ENCODE measurements at places on chromosomes 6 and 20. TPM values are rescaled to one million over a fixed set of nuclear protein-coding genes. Genes with fewer than 3 reads are reported as not detected.

GGTLC1 gene
- not detected for total RNA-seq

DNA sequence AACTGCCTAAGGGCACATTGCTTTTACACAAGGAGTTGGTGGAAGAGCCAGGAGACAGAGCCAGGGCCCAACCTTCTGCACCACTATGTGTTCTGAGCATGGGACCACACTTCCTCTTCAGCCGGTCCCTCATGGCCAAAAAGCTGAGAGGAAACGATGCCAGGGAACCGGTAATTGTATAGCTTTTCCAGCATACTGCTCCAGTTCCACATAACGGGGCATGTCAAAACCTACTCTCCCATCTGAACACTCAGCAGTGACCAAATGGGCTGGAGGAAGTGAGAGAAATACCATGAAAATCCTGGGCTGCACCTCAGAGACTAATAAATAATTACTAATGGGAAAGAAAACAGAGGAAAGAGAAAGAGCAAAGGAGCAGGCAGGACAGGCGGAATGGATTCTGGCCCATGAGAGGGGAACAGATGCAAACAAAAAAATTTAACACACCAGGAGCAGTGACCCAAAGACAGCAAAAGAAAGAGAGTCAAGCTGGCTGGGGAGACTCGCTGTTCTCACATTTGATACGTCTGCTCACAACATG is 52.0 kb upstream of the BMP2 start:
- no peak overlapping the region for H3K4me3 ChIP-seq
- no peak overlapping the region for H3K27ac ChIP-seq
- no peak for DNase-seq
- no peaks in the 10 kb centered on the region for H3K4me1 ChIP-seq

SMOC2 gene
- total RNA-seq = 10.6 TPM

- H3K27ac ChIP-seq = no peak overlapping the region
- no peak overlapping the region for H3K4me3 ChIP-seq
- peaks cover 11% of the 10 kb centered on the region for H3K4me1 ChIP-seq
- H3K36me3 ChIP-seq = no peaks in the 10 kb centered on the region
Observed at GRCh38 chr6:38116248-38116647, 296.7 kb downstream of the ZFAND3 start.

AFDN gene
- total RNA-seq = 31.2 TPM

TMEM217 gene
- 3.3 TPM for total RNA-seq

- no peak overlapping the region for H3K4me3 ChIP-seq
- H3K4me1 ChIP-seq = peaks cover 10% of the 10 kb centered on the region
- H3K27ac ChIP-seq = no peak overlapping the region
- no peaks in the 10 kb centered on the region for H3K36me3 ChIP-seq
- no peaks in the 10 kb centered on the region for H3K27me3 ChIP-seq
Observed at GRCh38 chr6:147947521-147947920, 395.1 kb upstream of the SASH1 start.

- H3K27me3 ChIP-seq = no peaks in the 10 kb centered on the region
- no peak overlapping the region for H3K27ac ChIP-seq
- H3K4me1 ChIP-seq = no peaks in the 10 kb centered on the region
- H3K36me3 ChIP-seq = no peaks in the 10 kb centered on the region
Observed at GRCh38 chr6:161622779-161623178, 348.9 kb upstream of the AGPAT4 start.

TAGAP gene
- total RNA-seq = not detected

DNA sequence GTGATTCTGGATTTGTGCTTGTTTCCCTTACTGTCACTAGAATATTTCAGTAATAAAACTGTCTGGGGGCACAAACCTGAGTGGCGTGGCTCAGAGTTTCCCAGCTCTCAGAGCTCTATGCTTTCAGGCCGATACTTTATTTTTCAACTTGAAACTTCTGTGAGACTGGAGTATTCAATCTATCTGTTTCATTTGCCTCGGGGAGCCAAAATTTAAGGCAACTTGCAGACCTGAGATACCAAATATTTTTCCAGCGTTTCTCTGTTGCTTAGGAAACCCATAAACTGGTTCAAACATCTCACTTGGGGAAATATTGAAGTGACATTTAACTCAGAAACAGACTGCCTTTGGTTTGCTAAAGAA is 74.7 kb downstream of the SOBP start:
- peaks cover 2% of the 10 kb centered on the region for H3K27me3 ChIP-seq
- DNase-seq = no peak
- H3K4me3 ChIP-seq = no peak overlapping the region
- no peaks in the 10 kb centered on the region for H3K4me1 ChIP-seq

PTCRA gene
- not detected for total RNA-seq

UBD gene
- total RNA-seq = not detected

GRCh38 chr20:61932199-61932592 is 133.5 kb downstream of the TAF4 start:
- H3K4me1 ChIP-seq = no peaks in the 10 kb centered on the region
- H3K4me3 ChIP-seq = no peak overlapping the region
- DNase-seq = peak; percentile 81
- H3K27me3 ChIP-seq = no peaks in the 10 kb centered on the region
- H3K36me3 ChIP-seq = no peaks in the 10 kb centered on the region
- H3K27ac ChIP-seq = no peak overlapping the region

- H3K4me1 ChIP-seq = peaks cover 9% of the 10 kb centered on the region
- H3K27ac ChIP-seq = peak overlapping the region; percentile 54
- peaks cover 3% of the 10 kb centered on the region for H3K36me3 ChIP-seq
- no peaks in the 10 kb centered on the region for H3K27me3 ChIP-seq
- peak overlapping the region; percentile 95 for H3K4me3 ChIP-seq
Observed at GRCh38 chr6:118935331-118935668, 341 bp upstream of the MCM9 start.

DNA sequence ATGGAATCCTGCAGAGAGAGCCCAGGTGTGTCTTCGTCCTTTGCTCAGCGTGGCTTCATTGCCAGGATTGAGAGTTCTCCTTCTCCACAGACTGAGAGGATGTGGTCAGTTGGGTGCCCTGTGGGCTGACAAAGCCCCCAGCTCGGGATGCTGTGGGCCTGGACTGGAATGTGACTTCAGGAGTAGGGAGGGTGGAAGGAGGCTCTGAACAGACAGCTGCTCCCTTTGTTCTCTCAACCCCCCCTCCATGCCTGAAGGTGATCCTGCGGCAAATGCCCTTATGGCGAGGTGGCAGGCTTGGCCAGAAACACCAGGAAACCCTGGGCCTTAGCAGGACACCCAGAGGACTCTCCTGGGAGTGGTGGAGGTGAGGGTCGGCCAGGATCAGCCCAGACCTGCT is 1.8 kb upstream of the CST5 start:
- no peaks in the 10 kb centered on the region for H3K4me1 ChIP-seq
- no peaks in the 10 kb centered on the region for H3K36me3 ChIP-seq
- no peak overlapping the region for H3K27ac ChIP-seq
- no peak for DNase-seq

DNA sequence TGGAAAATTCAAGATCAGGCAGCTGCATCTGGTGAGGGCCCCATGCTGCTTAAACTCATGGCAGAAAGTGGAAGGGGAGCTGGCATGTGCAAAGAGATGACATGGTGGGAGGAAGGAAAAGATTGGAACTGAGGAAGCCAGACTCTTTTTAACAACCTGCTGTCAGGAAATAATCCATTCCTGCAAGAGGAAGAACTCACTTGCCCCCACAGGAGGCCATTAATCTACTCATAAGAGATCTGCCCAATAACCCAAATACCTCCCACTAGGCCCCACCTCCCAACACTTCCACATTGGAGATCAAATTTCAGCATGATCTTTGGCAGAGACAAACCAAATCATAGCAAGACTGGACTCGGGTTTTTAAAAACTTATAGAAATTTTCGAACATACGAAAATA is 200.5 kb upstream of the KCNQ5 start:
- H3K4me3 ChIP-seq = no peak overlapping the region
- H3K36me3 ChIP-seq = no peaks in the 10 kb centered on the region
- H3K27ac ChIP-seq = no peak overlapping the region

DNA sequence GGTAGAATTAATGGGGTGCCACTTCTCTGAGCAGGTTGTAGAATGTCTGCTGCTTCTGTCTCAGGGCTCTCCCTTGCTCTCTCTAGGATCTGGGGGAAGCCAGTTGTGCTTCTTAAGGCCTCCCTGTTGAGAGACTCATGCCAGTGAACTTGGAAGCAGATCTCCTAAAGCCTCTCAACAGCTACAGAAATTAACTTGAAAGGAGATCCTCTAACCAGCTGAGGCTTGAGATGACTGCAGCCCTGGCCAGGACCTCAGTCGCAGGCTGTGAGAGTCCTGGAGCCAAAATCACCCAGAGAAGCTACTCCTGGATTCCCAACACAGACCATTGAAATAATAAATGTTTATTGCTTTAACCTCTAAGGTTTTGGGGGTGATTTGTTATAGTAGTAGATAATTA is 180.2 kb upstream of the MARCKS start:
- peaks cover 11% of the 10 kb centered on the region for H3K4me1 ChIP-seq
- H3K4me3 ChIP-seq = no peak overlapping the region
- DNase-seq = no peak

BAG2 gene
- total RNA-seq = 13.3 TPM

DNA sequence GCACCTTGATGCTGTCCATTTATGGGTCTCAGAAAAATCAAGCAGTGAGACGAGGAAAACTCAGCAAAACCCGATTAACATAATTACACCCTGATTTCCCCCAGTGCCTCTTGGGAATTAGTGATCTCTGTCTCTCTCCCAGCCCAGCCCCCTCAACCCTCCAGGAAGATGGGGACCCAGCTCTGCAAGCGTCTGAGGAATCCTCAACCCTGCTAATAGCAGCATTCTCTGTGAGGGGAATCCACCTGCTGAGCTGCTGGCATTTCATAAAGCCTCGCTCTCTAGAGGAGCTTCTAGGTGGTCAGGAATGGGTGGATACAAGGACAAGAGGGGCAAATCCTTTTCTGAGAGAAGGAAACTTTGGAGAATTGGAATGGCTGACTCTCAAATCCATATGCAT is 13.9 kb downstream of the NR2E1 start:
- DNase-seq = no peak
- no peak overlapping the region for H3K4me3 ChIP-seq
- H3K27me3 ChIP-seq = peaks cover 69% of the 10 kb centered on the region
- no peaks in the 10 kb centered on the region for H3K4me1 ChIP-seq

GRCh38 chr20:5512694-5513093 is 195.9 kb upstream of the PROKR2 start:
- no peak overlapping the region for H3K4me3 ChIP-seq
- no peak overlapping the region for H3K27ac ChIP-seq
- no peaks in the 10 kb centered on the region for H3K27me3 ChIP-seq
- DNase-seq = no peak
- no peaks in the 10 kb centered on the region for H3K36me3 ChIP-seq

DNA sequence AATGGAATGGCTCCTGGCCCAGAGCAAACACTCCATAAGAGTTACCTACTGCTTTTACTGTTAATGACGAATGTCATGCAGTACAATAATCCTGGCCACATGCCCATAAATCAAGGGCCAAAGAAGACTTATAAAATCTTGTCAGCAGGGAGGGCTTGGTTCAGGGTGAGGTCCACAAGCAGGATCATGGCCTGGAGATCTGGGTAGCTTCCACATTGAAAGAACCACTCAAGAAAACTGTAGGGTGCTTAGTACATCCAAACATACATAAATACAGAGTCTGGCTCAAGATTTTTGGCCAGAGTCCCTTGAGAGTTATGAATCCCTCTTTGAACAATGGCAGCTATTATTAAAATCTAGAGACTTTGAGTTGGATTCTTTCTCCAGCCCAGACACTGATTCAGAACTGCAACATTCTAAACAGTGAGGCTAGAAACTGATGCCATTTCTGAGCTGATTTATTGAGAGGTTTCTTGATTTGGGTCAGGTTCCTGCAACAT is 188.7 kb downstream of the CDC5L start:
- no peak overlapping the region for H3K4me3 ChIP-seq
- H3K27ac ChIP-seq = peak overlapping the region; percentile 32
- peaks cover 29% of the 10 kb centered on the region for H3K4me1 ChIP-seq
- H3K36me3 ChIP-seq = no peaks in the 10 kb centered on the region

TREM2 gene
- 0.59 TPM for total RNA-seq

SLC29A1 gene
- 10.0 TPM for total RNA-seq

MACROD2 gene
- 4.0 TPM for total RNA-seq

CCDC28A gene
- total RNA-seq = 11.2 TPM

DNA sequence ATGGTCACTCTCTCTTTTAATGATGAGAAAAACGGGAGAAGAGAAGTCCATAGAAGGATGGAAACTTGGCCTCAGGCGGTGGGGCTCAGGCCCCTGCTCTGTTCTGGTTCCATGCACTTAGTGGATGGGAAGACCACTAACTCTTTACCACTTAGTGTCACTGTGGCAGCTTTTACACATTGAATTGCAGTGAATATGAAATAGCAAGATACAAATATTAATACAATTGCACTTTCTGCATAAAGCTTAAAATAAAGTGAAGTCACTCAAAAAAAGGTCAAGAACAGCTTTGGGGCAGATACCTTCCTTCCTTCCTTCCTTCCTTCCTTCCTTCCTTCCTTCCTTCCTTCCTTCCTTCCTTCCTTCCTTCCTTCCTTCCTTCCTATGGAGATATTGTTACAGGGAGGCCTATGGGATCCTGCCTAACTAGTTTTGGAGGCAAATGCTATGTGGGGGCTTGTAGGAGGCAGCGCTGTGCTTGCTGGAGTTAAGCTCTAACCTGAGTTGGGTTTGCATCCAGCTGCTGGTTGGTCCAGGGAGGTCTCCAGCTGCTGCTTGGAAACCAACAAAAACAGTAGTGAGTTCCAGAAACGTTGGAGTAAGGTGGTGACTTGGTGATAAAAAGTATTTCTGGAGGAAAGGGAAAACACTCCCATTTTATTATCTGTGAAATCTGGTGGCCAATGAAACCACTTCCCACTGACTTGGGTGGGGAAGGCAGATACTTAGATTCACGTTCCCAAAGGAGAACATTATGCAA is 62.3 kb upstream of the NKX2-2 start:
- no peak overlapping the region for H3K4me3 ChIP-seq
- no peak overlapping the region for H3K27ac ChIP-seq
- H3K36me3 ChIP-seq = no peaks in the 10 kb centered on the region
- H3K4me1 ChIP-seq = no peaks in the 10 kb centered on the region
- no peak for DNase-seq

GRCh38 chr6:32829495-32829894 is 9.0 kb downstream of the TAP2 start:
- no peak overlapping the region for H3K4me3 ChIP-seq
- H3K4me1 ChIP-seq = peaks cover 5% of the 10 kb centered on the region
- no peaks in the 10 kb centered on the region for H3K27me3 ChIP-seq
- H3K27ac ChIP-seq = no peak overlapping the region

SLC17A3 gene
- not detected for total RNA-seq

HLA-DQA1 gene
- 0.29 TPM for total RNA-seq

DNA sequence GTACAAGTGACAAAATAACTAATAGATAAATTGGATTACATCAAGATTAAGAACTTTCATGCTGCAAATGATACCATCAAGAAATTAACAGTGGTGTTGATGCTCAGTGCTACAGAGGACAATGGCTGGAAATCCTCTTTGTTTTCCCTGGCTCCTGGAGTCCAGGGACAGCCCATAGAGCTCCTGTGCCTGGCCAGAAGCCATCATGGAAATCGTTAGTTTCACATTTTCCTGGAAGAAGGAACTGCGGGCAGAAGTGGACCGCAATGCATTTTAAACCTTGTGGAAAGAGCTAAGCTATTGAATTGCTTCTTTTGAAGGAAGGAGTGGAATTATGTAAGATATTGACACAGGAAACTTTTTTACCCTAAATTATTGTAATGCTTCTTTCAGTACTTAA is 276.0 kb downstream of the GJA1 start:
- H3K27me3 ChIP-seq = no peaks in the 10 kb centered on the region
- H3K4me1 ChIP-seq = peaks cover 7% of the 10 kb centered on the region
- no peak for DNase-seq
- no peak overlapping the region for H3K4me3 ChIP-seq

GRCh38 chr20:46199198-46199597 is 81.1 kb downstream of the CD40 start:
- H3K4me3 ChIP-seq = no peak overlapping the region
- H3K36me3 ChIP-seq = no peaks in the 10 kb centered on the region
- no peak overlapping the region for H3K27ac ChIP-seq
- DNase-seq = no peak

Data from osteoblast (primary cell).